ENCODE measurements at places on chromosomes 3 and 15.

DNA sequence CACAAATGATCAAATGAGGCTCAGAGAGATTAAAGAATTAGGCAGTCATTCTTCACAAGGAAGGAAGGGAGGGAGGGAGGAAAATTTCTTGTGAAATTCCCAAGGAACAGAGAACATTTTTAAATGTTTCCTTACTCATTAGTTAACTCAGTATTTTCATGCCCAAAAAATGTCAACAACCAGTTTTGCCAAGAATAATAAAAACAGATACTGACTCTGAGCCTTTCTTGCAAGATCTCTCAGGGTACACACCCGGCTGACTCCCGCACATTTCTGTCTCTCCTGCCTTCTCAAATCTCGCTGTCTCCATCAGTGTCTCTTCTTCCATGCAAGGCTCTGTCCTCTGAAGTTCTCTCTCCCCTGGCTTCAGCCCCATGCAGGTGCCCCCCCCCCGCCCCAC lies 265.9 kb downstream of the TJP1 start:
- DNase-seq, result no peak

GRCh38 chr15:73598530-73599160 lies 34.5 kb downstream of the NPTN start:
- no peak for DNase-seq

DNA sequence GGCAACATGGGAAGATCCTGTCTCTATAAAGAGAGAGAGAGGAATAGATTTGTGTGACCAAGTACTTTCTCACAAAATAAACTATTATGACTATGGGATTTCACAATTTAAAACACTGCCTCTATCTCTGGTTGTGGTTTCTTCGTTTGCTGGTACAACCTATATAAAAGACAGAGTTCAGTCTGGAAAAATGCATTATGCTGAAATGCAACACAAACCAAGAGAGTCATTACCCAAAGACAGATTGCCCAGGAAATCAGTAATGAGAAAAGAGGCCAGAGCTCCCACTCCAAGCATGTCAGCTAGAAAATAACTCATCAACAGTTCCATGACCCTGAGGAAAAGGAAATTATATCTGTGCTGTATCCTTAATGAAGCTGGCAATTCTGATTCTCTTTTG lies 23.2 kb downstream of the GPR176 start:
- DNase-seq, result no peak

GRCh38 chr3:23809840-23810342 lies 4.1 kb downstream of the UBE2E1 start:
- no peak for DNase-seq

- no peak for DNase-seq
Observed at GRCh38 chr3:48748754-48749153, 31.7 kb upstream of the IP6K2 start.

DNA sequence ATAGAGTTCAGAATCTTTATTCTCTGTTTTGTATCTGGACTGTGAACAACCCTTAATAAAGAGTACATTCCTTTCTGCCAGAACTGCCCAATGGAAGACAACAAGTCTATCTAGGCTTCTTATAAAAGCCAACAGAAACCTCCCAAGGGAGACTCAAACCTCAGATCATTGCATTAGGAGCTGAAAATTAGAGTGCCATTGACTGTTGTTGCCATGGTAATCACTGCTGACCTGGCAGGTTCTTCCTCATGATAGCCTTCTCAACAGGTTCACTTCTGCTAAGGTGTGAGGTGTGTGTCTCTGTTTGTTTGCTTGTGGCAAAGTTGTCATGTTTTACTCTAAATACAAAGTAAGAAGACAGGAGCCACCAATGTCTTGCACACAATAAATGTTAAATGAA lies 79.2 kb downstream of the TMEM108 start:
- peak; percentile 46 for DNase-seq

DNA sequence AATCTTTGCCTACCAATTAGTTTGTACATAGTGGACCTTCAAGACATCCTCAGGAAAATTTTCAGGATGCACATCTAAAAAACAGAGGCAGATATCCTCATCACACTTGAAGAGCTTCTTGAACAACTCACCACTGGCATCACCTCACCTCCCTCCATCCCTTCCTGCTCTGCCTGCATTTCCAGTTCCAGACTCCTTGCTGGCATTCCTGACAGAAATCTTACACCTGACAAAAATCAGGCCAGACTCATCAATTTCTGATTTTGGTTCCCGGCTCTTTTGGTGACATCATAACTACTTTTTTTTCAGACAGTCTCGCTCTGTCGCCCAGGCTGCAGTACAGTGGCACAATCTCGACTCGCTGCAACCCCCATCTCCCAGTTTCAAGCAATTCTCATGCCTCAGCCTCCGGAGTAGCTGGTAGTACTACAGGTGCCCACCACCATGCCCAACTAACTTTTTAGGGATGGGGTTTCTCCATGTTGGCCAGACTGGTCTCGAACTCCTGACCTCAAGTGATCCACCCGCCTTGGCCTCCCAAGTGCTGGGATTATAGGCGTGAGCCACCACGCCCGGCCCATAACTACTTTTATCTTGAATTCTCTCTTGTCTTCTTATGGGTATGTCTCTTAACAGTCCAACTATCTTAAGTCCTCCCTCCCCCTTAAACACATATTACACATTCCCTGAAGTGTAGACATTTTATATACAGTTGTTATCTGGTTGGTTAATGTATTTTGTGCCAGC lies 216.6 kb upstream of the IL12A start:
- DNase-seq, result no peak

GRCh38 chr15:90322538-90322937 lies 29.5 kb upstream of the ZNF774 start:
- no peak for DNase-seq

DNA sequence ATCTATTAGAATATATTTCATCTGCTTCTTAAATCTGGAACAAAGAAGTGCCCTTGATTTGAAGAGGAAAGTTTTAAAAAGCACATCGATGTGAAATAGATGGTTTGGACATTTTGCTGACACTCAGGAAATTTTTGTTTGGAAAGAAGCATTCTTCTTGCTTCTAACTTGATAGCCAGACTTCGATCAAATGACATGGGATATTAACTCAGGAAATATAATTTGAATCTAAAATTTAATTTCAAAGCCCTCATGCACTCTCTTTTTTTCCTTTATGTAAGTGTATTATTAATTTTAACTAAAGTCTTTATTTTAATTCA lies 761.2 kb downstream of the VGLL3 start:
- no peak for DNase-seq

DNA sequence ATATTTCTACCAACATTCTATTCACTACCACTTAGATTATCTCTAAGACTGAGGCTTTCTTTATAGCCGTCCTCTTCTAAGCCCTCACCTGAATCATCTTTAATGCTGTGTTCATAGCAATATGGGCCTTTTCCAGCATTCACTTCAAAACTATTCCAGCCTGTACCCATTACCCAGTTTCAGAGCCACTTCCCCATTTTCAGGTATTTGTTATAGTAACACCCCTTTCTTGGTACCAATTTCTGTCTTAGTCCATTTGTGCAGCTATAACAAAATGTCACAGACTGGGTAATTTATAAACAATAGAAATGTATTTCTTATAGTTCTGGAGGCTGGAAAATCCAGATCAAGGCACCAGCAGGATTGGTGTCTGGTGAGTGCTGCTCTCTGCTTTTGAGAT lies 45.7 kb downstream of the REC114 start:
- no peak for DNase-seq

All from NCI-H774 (cell line).